ENCODE measurements at places on chromosomes 11 and 22.

GRCh38 chr22:17283423-17283822, 64.2 kb upstream of the ADA2 start:
- DNase-seq: no peak

DNA sequence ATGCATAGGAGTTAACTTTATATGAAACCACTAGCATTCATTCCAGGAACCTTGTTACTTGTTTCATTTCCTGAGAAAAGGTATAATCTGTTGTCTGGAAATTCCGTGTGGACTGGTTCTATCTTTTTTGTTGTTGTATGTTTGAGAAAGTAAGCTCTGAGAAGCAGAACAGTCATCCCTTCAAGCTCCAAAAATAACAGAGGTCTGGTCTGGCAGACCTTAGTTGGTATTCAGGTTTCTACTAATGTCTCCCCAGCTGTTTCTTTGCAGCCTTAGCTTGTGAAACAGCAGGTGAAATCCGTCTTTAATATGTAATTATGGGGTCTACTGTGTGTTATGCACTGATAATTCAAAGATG, 2.4 kb downstream of the RNF121 start:
- DNase-seq: no peak

DNA sequence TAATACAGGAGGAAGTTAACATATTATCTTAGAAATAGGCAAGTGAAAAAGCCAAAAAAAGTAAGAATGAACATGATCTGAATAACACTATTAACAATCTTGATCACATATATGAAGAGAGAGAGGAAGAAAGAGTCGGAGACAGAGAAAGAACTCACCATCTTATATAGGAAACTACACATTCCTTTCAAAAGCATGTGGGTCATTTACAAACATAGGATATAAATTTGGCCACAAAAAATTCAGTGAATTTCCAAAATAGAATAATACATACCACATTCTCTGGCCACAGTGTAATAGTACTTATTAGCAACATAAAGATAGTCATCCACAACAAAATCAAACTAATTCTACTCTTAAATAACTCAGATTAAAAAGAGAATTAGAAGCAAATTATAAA, 50.9 kb upstream of the ME3 start:
- no peak for DNase-seq

GRCh38 chr11:10181811-10182210, 112.2 kb downstream of the SBF2 start:
- no peak for DNase-seq

GRCh38 chr11:77130763-77131513, 2.9 kb downstream of the MYO7A start:
- no peak for DNase-seq

DNA sequence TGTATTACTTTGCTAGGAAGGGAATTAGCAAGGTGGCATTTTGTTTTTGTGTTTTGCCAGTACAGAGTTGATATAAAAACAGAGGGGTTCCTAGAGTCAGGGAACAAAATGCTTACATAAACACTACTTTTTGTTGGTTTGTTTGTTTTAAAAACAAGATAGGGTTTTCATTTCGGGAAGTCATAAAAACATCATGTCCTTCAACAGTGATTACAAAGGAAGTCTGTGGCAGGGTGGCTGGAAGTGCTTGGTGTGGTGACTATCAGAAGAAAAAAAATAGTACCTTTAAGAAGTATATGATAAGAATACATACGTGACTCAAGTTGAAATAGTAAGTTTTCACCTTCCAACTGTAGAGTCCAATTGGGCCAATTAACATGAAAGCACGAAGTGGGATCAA, 1.2 kb upstream of the IL18 start:
- DNase-seq: no peak

- DNase-seq: no peak
Observed at GRCh38 chr11:123942413-123942812, 1.2 kb downstream of the OR6T1 start.

DNA sequence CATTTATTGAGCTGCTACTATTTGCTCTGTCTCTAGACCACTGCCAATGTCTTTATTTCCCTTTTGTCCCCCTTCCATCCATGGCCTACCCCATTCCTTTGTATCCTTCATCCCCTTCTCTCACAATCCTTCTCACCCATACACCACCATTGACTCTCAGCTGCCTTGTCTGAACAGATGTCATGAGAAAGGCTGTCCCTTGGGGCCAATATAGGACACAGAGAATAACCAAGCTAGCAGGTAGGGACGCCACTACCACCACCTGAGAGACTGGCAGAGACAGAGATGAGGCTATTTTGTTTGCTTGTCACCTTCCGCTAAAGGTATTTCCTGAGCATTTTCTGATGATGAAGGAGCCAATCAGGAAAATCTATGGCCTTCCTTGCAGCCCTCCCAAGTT, 138.9 kb downstream of the CD44 start:
- DNase-seq: no peak

- DNase-seq: peak; percentile 95
Observed at GRCh38 chr11:68121067-68121899, at the start of gene CHKA. TSS of gene CHKA (minus strand) at chr11:68121388. CDS start at chr11:68121177, 211 bp downstream.

- no peak for DNase-seq
Observed at GRCh38 chr11:85723088-85723487, 37.1 kb upstream of the CCDC89 start.

DNA sequence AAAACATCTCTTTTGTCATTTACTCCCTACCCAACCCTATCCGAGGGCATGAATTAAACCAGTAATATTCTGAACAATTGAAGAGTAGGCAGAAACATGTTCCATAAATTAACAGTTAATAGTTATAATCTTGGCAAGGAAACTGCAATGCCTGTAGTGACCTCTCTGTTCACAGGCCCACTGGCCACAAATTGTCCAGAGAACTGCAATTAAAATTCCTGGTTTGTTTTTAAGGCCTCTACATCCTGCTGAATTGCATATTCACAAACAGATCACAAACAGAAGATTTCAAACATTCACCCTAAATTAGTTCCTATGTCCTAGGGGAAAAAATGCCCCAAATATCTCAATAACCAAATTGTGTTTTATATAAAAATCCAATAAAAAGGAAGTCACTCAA, 143.2 kb upstream of the TRPC6 start:
- DNase-seq: no peak

DNA sequence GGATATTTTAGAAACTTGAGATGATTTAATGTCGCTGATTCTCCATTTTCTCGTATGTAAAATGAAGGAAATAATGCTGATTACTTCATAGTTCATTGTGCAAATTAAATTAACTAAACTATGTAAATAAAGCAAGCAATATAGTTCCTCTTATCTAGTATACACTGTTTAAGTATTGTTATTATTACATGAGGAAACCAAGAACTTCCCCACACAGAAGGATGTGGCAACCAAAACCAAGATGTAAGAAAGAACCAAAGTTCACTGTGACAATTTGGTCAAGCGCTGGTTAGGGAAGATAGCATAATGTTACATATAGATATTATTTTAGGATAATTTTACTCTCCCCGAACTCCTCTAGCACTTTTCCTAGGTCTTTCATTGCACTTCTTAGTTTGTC, 103.2 kb downstream of the XKR3 start:
- DNase-seq: no peak

GRCh38 chr22:48919187-48919590, 908.5 kb downstream of the BRD1 start:
- DNase-seq: no peak

GRCh38 chr11:27081056-27081455, 40.4 kb downstream of the BBOX1 start:
- no peak for DNase-seq

- no peak for DNase-seq
Observed at GRCh38 chr22:27695925-27696324, 105.6 kb downstream of the MN1 start.

GRCh38 chr11:9716275-9717039, 52.6 kb downstream of the SWAP70 start:
- peak; percentile 21 for DNase-seq

- DNase-seq: no peak
Observed at GRCh38 chr11:20934516-20934915, 265.1 kb downstream of the NELL1 start.

- DNase-seq: no peak
Observed at GRCh38 chr11:77276271-77276670, 25.2 kb downstream of the GDPD4 start.

DNA sequence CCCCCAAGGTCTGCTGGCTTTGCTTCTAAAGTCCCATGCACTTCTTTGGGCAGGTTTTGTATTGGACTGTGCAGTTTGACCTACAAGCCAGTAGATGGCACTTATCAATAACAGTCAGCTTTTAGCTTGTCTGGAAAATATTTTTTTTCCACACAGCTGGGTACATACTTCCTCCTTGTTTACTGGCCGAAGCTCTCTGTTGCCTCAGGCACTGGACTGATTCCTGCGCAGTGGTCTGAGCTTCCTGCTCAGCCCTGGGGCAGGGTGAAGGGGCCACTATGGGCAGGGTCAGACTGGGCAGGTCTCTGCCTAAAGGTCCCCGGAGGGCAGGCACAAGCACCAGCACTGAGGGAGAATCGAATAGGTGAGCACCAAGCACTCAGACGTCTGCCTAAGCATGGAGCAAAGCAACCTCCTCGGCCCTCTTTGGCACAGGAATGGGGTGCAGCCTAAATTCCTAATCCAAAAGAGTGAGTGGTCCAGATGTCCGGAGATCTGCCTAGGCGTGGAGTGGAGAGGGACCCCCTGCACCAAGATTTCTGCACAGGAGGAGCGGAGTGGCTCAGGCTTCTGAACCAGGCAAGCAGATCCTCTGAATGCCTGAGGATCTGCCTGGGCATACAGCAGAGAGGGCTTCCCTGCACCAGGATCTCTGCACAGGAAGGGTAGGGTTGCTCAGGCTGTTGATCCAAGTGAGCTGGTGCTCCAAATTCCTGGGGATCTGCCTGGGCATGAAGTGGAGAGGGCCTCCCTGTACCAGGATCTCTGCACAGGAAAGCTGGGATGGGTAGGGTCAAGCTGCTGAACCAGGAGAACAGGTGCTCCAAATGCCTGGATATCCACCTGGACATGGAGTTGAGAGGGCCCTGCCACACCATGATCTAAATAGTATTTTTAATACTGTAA, 105.9 kb upstream of the C11orf58 start:
- no peak for DNase-seq

GRCh38 chr11:47216121-47216798, 1.5 kb downstream of the DDB2 start:
- DNase-seq: no peak

DNA sequence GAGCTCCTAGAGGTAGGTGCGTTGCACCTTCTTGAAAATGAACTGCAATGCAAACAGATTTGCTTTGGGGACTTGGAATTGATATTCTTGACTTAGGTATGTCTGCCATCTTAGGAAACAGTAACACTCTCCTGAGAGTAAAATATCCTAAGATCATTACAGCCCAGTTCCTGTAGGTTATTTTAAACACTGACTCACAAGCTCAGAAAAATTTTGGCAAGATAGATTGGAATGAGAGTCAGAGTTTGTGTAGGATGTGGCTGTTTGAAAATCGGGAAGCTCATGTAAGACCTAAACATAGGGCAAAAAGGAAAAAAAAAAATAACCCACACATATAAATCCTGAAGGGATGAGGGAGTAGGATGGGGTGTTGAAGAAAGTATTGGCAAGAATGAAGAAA, 377.0 kb upstream of the LRRC4C start:
- DNase-seq: no peak

- no peak for DNase-seq
Observed at GRCh38 chr11:124310721-124311120, 3.0 kb downstream of the OR8D1 start.

DNA sequence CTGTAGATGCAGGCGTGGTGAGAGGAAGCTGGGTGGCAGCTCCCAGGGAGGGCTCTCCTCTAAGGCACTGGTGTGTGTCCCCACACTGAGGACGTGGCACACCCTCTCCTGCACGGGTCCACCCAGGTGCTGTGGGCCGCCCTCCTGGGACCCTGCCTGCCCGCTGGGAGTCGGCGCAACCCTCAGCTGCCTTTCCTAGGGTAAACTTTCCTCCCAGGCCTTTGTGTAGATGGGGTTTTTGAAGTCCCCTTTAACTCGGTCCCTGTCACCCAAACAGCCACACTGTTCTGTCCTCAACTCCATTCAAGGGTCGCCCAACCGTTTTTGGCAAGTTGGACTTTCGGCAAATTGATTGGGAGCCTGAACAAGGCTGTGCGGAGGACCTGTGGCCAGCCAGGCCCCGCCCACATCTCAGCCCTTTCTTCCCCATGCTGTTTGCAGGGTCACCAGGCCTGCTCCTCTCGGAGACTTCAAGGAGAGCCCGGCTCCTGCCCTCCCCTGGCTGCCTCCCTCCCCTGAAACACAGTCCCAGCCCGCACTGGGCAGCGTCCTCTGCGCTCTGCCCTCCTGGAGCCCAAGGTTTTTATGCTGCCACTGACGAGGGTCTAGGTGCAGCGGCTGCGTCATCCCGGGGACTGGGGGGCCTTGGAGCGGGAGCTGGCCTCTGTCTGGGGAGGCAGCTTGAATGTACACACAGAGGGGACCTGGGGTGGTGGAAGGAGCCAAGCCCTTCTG, 1126.2 kb downstream of the BRD1 start:
- DNase-seq: no peak

- no peak for DNase-seq
Observed at GRCh38 chr11:86589856-86590589, 82.4 kb downstream of the ME3 start.

- DNase-seq: no peak
Observed at GRCh38 chr11:111823131-111823530, 48.2 kb downstream of the ALG9 start.

DNA sequence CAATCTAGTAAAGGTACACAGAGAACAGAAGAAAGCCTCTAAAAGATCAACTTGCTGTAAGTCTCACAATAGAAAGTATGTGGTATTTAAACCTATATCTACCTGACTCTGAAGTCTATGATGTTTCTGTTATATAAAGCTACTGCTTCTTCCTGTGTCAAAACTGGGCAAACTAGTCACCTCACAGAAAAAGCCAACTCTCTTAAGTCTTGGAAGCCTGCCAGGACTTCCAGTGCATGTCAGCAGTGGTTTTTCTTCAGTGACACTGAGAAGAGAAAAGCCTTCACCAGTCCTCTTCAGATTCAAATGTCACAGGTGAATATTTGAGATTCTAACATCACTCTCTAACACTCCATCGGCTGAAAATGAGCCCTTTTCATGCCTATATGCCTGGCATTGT, 808.0 kb downstream of the DLG2 start:
- DNase-seq: no peak

DNA sequence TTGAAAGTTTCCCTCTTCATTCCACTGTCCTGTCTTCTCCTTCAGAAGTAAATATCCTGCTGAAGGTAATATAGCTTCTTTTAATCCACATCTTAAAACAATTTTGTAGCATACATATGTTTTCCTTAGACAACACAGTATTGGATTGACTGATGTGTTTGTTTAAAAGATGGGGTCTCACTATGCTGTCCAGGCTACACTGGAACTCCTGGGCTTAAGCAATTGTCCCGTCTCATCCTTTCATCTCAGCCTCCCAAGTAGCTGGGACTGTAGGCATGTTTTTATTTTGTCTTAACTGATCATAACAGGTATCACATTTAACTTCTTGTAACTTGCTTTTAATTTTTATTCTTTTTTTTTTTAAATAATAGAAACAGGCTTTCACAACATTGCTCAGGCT, 55.9 kb downstream of the MRTFA start:
- DNase-seq: no peak

DNA sequence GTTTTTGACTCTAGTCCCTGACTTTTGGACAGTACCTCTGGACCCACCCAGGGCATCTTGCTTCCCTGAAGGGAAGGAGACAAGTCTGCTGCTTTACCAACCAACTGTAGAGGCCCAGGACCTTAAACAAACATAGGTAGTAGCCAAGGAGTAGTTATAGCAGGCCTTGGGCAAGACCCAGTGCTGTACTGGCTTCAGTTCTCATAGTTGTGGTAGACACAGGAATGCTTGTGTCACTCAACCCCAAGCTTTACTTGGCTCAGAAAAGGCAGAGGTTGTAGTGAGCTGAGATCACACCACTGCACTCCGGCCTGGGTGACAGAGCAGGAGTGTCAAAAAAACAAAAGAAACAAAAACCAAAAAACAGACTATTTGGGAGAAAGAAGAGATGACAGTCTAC, 21.3 kb upstream of the OR52M1 start:
- no peak for DNase-seq
